ENCODE measurements at places on chromosomes 7 and 10.

DNA sequence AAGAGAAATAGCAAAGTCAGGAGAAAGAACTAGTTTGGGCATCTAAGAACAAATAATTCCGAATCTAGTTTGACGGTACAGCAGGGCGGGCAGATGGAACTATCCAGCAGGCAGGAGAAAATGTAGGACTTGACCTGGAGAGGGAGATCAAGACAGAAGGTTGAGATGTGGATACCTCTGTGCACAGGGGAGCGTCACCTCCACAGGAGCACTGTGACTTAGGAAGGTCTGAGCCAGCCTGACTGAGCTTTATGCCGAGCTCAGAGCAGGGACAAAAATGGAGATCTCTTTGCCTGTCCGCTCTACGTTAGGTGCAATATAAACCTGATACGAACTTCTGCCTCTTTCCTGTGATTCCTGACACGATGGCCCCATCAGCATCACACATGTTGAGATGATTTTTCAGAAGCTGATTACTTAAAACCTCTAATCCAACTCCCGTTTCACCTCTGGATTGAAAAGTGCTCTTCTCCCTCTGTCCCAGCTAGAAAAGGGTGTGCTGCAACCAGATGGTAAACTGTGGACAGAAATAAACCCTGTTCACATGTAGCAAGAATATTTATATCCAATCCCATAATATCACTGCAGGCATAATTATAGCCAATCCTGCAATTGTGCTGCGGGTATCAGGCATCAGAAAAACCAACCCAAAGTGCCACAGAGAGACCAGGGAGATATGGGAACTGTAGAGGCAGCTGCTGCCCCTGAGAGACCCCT, 13.6 kb upstream of the SORBS1 start:
- no peak for DNase-seq

GRCh38 chr7:157204134-157204533, 65.4 kb downstream of the UBE3C start:
- no peak for DNase-seq

- no peak for DNase-seq
Observed at GRCh38 chr7:80244206-80244916, 109.7 kb downstream of the GNAI1 start.

- no peak for DNase-seq
Observed at GRCh38 chr7:149637911-149638565, 135.3 kb downstream of the ZNF467 start.

DNA sequence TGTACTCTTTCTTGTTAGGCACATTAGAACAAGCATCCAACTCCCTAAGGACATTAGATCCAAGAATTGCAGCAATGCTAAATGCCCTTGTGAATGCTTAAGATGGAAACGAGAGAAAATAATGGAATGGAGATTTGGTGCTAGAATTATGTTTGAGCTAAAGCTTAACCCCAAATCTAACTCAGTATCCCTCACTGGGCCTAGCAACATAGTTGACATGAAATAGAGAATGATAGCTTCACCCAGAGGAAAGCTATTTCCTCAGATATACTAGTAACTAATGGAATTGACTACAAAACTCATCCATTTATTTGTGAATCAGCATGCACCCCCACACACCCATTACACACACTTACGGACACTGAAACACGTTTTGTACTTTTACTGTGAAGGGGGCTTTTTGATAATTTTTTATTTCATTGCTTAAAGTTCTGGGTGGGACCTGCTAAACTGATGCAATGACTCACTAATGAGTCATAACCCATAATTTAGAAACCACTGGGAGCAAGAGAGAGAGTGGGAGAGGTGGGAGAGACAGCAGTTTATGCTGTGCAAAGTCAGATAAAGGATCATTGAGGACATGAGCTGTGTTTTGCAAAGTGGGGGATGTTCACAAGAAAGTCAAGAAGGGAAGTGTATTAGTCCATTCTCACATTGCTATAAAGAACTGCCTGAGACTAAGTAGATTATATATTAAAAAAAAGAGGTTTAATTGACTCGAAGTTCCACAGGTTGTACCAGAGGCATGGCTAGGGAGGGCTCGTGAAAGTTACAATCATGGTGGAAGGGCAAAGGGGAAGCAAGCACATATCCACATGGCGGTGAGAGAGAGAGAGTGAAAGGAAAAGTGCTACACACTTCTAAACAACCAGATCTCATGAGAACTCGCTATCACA, 382.7 kb downstream of the SFMBT2 start:
- DNase-seq, result peak; percentile 21

DNA sequence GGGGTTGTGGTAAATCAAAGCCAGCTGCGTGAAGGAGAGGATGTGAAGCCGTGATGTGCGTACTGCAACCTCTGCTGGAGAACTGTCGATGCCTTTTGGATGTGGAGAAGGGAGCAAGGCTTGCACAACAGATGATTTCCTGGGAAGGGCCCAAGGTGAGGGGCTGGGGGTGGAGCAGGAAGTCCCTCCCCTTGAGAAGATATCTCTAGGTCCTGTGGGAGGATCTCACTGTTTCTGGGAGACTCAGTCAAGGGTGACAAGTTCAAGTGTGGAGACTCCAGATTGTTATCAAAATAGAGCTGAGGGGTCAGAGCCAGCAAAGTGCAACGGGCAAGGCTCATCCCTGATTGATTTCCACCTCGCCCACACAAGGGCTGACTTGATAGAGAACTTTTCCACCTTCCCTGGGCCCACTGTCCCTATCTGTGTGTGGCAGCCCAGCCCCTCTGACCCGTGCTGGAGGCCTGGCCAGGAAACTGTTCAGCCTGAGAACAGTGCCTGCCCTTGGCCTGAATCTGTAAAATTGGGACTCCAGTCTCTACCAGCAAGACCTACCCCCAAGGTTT, 55.0 kb downstream of the COL13A1 start:
- no peak for DNase-seq

DNA sequence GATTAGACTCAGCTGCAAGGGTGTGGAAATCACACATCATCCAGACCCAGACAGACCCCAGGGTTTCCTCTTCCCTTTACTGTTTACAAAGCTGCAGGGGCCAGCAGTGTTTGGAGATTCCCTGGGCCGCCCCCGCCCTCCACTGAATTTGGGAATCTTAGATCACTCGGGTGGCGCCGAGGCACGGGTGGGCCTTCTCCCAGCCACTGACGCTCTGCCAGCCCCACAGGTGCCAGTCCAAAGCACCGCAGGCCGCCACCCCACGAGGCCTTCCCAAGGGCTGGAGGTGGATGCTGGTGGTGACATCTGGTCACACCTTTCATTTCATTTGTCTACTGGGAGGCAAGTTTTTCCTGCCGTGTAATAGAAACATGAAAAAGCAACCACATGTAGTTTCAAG, 439.4 kb upstream of the FOXK1 start:
- DNase-seq, result no peak

DNA sequence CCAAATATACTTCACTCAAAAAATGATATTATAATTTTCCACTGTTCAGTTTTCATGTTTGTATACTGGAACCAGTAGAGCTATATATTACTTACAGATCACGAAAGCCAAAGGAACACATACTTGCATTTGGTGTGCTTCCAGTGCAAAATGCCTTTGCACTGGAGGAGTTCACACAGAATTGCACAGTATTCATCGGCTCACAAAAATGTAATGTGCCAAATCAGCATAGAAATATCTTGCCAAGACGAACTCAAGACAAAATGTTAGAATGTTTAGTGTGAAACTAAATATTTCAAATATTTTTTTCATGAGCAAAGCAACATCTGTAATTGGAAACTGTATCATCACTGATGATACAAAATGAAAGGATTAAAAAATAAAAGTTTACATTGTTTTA, 646.2 kb upstream of the SEMA3D start:
- DNase-seq, result no peak

- DNase-seq, result no peak
Observed at GRCh38 chr7:27873981-27874957, 134.3 kb downstream of the TAX1BP1 start.

GRCh38 chr10:3473271-3473670, 300.7 kb upstream of the PITRM1 start:
- DNase-seq, result no peak

GRCh38 chr7:113392841-113393540, 274.6 kb upstream of the SMIM30 start:
- no peak for DNase-seq

GRCh38 chr10:98910048-98910447, 325.6 kb downstream of the HPSE2 start:
- no peak for DNase-seq

GRCh38 chr10:126930131-126930882, 25.1 kb downstream of the DOCK1 start:
- DNase-seq, result no peak

- DNase-seq, result peak; percentile 81
Observed at GRCh38 chr7:150756858-150757257, 19.6 kb downstream of the GIMAP5 start.

DNA sequence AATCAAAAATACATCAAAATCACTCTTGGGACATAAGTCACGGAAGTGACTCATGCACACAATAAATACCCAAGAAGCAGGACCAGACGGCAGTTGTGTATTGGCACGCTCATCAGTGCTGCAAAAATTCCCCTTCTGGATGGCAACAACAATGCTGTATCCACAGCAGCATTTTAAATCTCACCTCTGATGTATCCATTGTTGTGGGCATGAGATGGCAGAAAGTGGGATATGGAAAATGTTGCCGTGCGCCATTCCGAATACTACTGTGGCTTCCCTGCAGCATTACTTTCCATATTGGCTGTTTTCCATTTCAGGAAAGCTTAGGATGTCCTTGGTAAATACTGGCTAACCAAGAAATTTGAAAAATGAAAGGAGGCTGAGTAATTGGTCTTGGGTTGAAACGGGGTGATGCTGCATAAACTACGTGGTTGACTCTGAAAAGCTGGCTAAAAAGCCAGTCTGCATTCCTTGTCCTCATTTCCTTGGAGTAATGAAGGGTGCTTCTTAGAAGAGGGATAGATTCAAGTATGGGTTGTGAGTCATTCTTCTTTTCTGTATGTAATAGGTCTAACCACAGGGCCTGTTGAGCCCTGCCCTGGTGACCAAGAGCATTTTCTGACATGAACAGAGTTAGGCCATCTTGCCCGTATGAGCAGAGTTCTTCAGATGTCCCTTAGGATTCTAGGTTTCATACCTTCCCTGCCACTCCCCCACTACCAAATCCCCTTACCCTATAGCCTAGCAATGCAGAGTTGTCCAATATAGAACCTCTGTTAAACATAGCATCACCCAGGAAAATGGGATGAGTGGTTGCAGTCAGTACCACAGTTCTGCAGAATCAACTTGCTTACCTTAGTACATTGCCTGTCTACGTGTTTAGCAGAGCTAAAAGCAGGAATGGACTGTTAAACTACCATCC, 36.3 kb upstream of the TOMM7 start:
- DNase-seq, result no peak

- DNase-seq, result no peak
Observed at GRCh38 chr10:86744067-86744725, 12.2 kb upstream of the BMPR1A start.

DNA sequence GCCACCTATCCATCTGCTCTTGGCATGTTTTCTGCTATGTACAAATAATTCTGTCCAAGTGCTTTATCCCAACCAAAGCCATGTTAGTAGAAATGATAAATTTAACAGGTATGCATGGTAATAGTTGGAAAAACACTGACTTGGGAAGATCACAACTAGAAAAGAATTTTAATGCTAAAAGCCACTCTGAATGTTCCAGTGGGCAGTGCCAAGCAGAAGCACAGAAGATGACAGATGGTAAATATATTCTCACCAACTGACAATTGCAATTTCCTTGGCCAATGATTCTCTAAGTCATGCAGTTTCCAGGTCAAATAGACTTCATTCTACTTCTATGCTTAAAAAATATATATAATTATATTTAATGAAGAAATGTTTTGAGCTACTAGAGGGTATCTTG, 83.6 kb upstream of the SEMA3C start:
- no peak for DNase-seq

DNA sequence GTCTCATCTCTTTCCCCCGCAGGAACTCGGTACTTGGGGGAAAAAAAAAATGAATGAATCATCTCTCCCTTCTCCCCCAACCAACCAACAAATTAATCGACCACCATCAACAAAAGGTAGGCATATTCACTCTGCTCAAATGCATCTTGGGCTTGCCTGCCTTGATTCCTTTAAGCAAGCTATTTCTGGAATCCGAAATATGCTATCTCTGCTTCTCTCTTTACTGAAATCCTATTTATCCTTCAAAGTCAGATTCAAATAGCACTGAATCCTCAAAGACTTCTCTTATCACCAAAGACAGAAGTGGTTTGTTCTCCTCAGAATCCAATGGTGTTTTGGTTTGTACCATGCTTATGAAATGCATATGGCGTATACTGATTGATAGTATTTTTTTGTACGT, 49.6 kb upstream of the TPK1 start:
- no peak for DNase-seq

- no peak for DNase-seq
Observed at GRCh38 chr10:83954193-83954799, 185.0 kb upstream of the GHITM start.

GRCh38 chr10:21978191-21978862, 25.2 kb downstream of the DNAJC1 start:
- DNase-seq, result no peak

GRCh38 chr7:94043299-94043698, 39.1 kb upstream of the BET1 start:
- DNase-seq, result no peak

DNA sequence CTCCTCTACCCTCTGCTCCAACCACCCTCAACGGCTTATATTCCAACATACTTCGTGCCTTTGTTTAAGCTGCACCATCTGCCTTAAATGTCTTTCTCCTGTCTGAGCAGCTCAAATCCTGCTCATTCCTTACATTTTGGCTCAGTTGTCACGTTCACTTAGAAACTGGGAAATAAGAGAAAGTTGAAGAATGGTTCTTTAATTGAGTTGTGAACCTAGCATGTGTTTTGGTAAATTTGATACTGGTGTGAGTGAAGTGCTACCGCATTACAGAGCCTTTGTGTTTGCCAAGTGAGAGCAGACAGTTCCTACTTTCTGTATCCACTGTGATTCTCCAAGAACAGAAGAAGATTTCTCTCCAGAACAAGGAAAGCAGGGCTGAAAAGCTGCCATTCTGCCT, 54.3 kb downstream of the EPDR1 start:
- no peak for DNase-seq

GRCh38 chr10:117472872-117473271, 69.7 kb upstream of the EMX2 start:
- no peak for DNase-seq

DNA sequence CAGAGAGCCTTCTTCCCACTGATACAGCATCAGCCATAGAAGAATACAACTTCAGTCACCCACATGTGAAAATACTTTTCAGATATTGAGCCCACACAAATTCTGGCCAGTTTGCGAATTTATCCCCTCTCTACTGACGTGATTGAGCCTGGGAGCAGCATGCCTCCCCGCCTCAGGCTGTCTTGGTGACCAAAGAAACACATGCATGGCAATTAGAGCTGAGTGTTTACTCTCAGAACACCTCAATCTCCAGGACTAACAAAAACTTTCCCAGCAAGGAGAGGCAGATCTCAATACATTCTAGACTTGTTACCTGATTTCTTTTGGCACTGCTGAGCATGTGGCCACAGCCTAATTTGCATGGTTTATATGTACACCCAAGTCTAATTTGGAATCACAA, 122.5 kb downstream of the TMEM26 start:
- DNase-seq, result no peak
